ENCODE measurements at places on chromosomes 11 and 22.

DNA sequence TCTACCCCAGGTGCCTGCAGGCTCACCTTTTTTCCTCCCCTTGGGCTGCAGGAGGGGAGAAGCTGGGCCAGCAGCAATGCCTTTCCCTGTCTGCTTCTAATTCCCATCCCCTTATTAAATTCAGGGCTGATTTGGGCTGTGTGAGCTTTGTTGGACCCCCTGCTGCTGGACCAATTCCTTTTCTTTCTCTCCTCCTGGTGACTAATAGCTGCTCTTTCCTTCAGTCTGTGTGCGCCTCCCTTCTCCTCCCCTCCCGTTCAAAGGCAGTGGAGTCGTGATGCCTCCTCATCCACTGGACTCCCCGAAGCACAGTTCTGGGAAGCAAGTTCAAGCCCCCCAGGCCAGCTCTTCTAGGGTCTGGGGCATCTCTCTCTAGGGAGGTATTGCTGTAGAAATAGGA, 567.9 kb upstream of the CADM1 start:
- DNase-seq, result no peak

DNA sequence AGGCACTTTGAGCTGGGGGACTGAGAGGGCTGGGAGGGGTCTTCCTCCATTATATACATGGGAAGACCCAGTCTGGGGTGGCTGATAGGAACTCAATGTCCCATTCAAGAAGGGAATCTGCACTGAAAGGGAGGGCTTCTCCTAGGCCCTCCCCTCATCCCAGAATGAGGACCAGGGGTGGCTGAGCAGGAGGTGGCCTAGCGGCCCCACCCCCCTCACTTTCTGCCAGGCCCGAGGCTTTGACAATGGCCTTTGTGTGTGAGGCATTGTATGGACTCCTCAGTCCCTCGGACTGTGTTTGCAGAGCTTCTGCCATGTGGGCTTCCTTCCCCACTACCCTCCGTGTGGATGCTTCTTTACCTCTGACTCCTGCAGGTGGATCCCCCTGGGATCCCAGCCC, 65.7 kb downstream of the NECTIN1 start:
- no peak for DNase-seq

DNA sequence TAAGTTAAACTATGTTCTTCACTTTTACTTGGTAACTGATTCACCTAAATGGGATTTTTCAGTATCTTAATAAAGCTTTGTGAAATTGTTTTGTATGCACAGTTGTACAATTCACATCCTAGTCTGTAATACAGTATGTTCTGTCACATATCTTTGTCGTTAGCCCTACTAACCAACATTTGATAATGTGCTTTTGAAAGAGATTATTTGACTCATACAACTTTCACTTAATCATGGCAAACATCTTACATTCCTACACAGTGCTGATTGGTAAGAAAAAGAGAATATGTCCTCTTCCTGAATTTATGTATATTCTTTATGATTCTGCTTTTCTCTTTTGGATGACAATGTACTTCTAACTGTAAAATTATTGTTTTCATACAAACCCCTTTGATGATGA, 234.5 kb downstream of the METTL15 start:
- DNase-seq, result no peak

- DNase-seq, result no peak
Observed at GRCh38 chr22:44120314-44120704, 60.4 kb upstream of the PARVG start.

GRCh38 chr22:36204001-36204631, 2.5 kb upstream of the APOL4 start:
- no peak for DNase-seq

Data from stimulated activated CD4-positive, alpha-beta T cell treated with anti-CD3 and anti-CD28 coated beads, Interleukin-15, amount 100 ng/mL, for 48 hours (primary cell).